ENCODE measurements at places on chromosomes 5 and 9.

GRCh38 chr5:6435356-6435755, 13.3 kb upstream of the UBE2QL1 start:
- DNase-seq: no peak

DNA sequence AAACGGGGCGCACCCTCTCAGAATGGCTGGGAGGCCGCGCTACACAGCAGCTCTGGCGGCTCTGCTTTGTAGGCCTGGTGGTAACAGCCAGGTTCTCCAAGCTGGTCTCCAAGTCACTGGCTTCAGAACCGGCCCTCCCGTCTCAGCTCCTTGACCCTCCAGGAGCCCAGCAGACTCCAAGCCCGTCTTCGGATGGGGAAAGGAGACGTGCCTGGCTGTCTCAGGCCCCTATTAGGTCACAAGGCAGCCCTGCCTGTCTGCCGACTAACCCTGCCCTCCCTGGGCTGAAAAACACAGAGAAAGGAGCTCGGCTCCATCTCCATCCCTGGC, 2.2 kb downstream of the ASB6 start:
- DNase-seq: no peak

DNA sequence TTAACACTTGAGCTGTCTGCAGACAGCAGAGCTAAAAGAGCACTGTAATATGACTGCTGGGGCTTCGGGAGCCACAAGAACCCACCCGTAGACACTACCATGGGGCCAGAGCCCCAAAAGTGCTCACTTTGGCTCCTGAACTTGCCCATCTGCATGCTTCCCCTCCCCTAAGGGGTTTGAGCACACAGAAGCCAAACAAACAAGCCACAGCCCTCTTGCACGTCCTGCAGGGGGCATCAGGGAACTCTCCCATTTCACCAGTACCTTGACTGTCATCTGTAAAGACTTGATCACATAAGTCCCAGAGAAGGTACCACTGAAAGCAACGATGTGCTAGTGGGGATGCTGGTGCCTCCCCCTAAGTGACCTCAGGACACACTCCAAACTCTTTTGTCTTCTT, 681.8 kb downstream of the SEMA5A start:
- DNase-seq: no peak

- no peak for DNase-seq
Observed at GRCh38 chr5:66558560-66558959, 37.6 kb upstream of the MAST4 start.

- no peak for DNase-seq
Observed at GRCh38 chr5:19584131-19584530, 403.9 kb downstream of the CDH18 start.

Measured in stimulated activated CD8-positive, alpha-beta memory T cell treated with anti-CD3 and anti-CD28 coated beads, Interleukin-7, amount 100 ng/mL, for 48 hours (primary cell).